Stimulated activated CD4-positive, alpha-beta T cell treated with anti-CD3 and anti-CD28 coated beads, Interleukin-1b, Interleukin-23, amount 100 ng/mL, for 1 hour (primary cell): ENCODE measurements at places on chromosomes 5 and 9.

GRCh38 chr5:169943026-169943425 lies 37.3 kb downstream of the INSYN2B start:
- DNase-seq, result no peak

DNA sequence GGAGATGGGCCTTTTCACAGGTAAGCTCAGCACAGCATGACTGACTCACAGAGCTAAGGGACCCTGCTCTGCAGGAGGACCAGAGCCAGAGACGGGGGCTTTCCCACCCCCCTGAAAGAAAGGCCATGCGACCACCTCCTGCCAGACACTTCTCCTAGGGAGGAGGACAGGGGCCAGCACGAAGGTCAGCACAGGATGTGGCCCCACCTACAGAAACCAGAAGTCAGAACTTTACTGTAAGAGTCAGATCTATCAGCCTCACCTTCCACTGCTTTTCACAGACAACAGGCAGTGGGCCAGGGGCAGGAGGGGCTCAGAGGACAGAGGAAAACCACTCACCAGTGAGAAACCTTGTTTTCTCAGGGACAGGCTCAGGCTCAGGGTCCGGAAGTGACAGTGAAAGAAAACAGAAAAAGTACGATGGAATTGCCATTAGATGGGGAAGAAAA lies 37.9 kb downstream of the CCNJL start:
- DNase-seq, result no peak

DNA sequence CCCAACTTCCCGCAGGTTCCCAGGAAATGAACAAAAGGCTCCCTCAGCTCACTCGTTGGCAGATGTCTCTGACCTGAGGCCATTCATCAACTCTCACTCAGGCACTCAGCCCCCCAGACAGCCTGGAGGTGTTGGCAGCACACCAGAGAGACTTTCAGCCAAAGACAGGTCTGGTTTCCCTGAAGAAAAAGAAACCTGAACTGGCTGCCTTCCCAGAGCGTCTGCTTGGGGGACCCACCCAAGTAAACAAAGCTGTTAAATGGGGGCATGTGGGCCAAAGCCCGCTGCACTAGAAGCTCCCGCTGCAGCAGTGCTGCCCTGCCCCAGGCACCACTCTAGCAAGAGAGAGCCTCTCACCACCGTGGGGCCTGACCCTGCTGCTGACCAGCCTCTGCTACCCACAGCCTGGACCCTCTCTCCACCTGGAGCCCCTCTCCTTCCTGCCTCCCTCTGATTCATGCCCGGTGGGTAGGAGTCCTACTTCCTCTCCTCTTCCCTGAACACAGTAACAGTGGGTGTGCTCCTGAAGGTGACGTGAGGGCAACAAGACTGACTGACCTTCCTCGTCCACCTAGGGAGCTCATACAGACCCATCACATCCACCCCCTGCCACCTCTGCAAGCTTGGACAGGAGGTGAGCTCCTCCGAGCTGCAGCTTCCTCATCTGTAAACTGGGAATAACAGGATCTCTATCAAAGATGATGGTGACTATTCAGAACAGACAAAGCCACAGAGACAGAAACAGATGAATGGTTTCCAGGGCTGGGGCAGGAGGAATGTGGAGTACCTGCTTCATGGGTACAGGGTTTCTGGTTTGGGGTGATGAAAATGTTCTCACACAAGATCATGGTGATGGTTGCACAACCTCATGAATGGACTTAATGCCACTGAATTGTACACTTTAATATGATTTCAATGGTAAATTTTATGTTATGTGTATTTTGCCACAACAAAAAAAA lies 31.0 kb upstream of the GABRP start:
- no peak for DNase-seq

DNA sequence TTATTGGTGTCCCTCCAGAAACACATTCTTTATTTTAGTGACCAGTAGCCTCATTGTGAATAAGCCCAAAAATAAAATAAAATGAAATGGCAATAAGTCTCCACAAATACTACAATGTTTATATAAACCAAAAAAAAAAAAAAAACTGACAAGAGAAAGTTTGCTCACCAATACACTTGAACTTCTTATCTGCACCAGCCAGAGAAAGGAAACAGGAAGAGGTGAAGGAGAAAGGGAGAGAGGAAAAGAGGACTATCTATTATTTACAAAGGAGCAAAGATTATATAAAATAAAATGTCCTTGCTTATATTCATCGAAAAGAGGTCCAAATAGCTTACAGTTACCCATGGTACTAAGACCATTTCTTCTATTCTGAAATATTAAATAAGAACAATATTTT lies 176.4 kb upstream of the CCNG1 start:
- DNase-seq, result no peak

DNA sequence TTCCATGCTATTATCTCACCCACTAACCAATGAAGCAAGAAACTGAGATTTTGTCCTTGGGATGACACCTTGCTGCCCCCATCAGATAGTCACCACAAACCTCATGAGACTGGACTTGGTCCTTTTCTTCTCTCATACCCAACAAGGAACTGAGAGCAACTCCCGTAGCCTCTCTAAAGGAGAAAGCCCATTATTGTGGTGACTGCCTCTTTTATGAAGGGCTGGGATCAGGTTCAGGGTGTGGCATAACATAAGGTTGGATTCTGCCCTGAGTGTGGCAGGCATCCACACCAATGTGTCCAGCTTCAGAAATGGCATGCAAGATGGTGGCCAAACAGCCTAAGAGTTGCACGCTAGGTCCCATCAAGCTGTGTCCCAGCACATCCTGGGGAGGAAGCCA lies 1.3 kb upstream of the ACTL7A start:
- no peak for DNase-seq

DNA sequence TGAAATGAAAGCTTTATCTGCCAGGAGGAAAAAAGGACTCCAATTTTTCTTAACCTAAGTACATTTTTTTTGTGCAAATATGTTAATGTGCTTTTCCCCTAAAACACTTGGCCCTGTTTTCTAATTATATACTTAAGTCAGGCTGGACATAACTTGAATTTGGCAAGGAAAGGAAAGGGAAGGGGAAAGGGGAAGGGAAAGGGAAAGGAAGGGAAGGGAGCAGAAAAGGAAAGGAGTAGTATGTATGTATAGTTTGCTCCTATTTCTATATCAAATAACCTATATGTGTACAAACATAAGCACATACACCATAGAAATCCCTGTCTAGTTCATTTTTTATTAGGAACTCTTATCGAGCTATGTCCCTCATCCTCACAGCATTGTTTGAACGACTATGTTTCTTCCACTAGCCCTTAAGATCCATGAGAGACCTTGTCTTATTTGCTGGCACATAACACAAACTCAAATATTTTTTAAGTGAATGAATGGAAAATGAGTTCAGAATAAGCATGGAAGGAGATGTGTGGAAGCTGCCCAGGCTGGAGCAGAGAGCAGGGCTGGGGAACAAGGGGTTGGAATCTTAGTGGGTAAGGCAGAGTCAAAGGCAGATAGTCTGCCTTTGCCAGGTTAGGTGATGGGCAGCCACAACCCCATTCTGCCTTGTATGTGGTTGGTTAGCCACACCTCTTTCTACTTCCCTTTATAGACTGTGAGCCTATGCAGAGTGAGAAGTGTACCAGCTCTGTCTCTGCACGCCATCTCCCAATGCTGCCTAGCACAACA lies 70.0 kb downstream of the KLHL3 start:
- DNase-seq, result peak; percentile 4

DNA sequence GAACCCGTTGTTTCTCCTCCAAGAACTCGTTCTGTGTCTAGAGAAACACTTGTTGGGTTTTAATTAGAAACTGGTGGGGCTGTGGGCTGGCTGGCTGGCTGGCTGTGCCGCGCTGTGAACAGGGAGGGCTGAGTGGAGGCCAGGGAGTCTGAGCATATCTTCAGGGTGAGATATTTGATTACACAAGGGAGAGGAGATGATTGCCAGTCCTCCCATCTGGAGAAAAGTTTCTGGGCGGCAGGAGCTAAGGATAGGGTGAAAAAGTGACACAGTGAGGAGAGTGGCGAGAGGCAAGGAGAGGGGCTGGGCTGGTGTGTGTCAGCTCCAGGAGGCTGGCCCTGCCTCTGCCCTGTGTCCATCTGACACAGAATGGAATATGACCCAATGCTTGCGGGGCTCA lies 63.0 kb downstream of the GDNF start:
- no peak for DNase-seq

GRCh38 chr9:3464033-3464638 lies 61.7 kb downstream of the RFX3 start:
- DNase-seq, result no peak

- DNase-seq, result no peak
Measured at GRCh38 chr9:88308831-88309560, 79.2 kb upstream of the SPIN1 start.

GRCh38 chr5:89307972-89308371 lies 425.0 kb upstream of the MEF2C start:
- DNase-seq, result no peak

- DNase-seq, result no peak
Measured at GRCh38 chr5:55402199-55402598, 94.4 kb downstream of the MTREX start.

GRCh38 chr5:80268916-80269315 lies 13.1 kb upstream of the SERINC5 start:
- no peak for DNase-seq

- DNase-seq, result no peak
Measured at GRCh38 chr5:58440901-58441460, 18.9 kb downstream of the PLK2 start.

GRCh38 chr5:153756540-153756939 lies 266.1 kb downstream of the GRIA1 start:
- DNase-seq, result no peak

DNA sequence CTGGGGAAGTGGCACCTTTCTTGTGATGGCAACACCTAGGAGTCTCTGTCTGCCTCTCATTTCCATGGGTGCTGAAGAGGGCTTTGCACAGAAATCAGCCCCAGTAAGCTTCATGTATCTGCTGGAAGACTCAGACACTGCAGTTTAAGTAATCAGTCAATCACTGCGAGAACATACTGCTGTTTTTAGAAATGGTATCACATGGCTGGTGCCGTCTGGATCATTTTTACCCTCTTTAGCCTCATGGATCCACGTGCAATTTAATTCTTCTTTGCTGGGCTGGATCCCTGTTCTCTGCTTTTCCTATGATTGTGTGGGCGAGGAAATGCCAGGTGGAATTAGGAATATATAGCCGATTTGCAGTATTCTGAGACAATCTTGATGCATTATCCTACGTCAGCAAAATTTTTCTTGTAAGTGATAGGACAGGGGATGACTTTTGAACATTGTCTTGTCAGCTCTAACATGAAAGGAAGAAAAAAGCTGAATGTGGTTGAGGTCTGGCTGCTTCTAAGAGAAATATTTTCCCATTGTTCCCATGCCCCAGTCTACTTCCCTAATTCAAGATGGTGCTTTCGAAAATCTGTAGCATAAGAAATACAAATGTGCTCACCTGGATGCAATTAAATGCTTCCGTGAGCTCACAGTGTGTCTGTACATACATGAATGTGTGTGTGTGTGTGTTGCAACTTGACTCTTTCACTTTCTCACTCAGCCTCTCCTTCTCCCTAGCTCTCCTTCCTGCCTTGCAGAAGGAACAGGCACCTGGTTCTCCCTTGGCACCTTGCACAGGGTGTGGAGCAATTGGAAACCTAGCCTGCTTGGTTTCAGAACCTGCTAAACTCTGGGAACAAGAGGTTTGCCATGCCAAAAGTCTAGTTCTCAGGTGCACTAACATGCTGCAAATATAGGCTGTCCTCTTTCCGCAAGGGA lies 281.6 kb downstream of the NTRK2 start:
- no peak for DNase-seq

DNA sequence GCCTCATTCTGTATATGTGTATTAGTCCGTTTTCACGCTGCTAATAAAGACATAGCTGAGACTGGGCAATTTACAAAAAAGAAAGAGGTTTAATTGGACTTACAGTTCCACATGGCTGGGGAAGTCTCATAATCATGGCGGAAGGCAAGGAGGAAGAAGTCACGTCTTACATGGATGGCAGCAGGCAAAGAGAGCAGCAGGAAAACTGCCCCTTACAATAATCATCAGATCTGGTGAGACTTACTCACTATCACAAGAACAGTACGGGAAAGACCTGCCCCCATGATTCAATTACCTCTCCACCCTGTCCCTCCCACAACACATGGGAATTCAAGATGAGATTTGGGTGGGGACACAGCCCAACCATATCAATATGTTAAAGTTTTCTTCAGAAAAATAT lies 49.8 kb upstream of the GPBP1 start:
- DNase-seq, result no peak

DNA sequence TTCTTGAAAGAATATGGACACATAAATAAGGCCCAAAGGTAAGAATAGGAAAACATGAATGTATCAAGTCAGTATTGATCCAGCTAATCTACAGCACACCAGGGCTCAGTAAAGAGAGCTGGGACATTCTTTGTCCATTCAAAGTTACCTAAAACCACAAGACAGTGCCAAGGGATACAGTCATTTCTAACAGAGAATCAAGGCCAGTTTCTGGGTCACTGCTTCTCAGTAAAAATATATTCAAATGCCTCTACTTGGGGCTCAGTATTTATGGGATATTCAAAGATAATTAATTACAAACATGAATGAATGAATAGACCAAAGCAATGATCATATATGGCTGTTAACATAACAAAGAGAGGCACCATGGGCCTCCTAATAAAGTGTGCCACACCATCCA lies 34.9 kb downstream of the MTMR12 start:
- no peak for DNase-seq

DNA sequence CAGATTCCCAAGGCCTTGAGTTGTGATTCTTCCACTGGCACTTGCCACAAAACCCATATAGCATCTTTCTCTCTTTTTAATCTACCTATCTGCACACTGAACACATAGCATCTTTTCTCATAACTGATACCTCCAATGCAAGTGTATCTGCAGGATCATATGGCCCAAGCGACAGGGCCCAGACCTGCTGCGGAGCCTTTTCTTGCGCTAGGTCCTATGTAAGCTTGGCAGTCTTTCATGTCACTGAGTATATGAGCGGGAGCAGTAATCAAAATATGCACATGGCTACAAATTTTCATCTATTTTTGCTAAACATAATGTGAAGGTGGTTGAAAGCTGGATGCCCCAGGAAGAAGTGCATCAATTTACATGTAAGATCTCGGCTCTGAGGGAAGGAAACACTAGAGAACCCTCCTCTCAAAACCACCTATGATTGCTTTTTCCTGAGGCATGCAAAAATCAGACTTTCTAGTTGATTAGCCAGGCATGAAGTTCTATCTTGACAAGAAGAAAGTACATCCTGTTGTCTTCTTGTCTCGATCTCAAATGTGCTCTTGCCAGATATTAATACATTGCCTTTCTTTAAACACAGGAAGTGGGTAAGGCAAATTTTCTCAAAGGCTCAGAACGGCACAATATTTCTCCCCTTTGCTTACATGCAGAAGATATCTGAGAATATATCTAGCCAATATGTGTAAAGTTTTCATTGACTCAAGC lies 26.9 kb upstream of the CEMIP2 start:
- DNase-seq, result no peak
